Substantia nigra (tissue), 51 donors: ENCODE measurements at places on chromosomes 6 and 20.

- no peak for DNase-seq
Measured at GRCh38 chr6:21869085-21869771, 275.7 kb downstream of the SOX4 start.

GRCh38 chr20:1274485-1275311, 8.6 kb downstream of the SNPH start:
- no peak for DNase-seq

- DNase-seq, result no peak
Measured at GRCh38 chr6:170137911-170138910, 152.7 kb downstream of the DLL1 start.

DNA sequence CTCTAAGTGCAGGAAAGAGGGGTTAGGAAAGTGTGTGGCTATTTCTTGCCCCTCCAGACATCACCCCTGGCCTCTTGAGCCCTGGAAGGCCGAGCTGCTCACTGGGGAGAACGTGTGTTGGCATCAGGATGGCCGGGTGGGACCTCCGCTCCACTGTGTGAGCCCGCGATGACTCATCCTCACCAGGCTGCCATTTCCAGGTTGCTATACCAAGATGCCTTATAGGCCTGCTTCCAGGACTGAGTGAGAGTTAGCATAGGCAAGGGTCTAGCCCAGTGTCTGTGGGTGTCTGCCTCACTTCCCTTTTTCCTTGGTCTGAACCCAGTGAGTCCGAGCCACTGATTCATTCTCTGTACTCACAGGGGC, 105.0 kb downstream of the MRPL14 start:
- no peak for DNase-seq
